ENCODE measurements at places on chromosomes 3 and 15.

GRCh38 chr3:117600112-117600511 is 890.5 kb downstream of the TUSC7 start:
- no peak for DNase-seq

- no peak for DNase-seq
Observed at GRCh38 chr15:89627256-89627970, 27.9 kb downstream of the KIF7 start.

DNA sequence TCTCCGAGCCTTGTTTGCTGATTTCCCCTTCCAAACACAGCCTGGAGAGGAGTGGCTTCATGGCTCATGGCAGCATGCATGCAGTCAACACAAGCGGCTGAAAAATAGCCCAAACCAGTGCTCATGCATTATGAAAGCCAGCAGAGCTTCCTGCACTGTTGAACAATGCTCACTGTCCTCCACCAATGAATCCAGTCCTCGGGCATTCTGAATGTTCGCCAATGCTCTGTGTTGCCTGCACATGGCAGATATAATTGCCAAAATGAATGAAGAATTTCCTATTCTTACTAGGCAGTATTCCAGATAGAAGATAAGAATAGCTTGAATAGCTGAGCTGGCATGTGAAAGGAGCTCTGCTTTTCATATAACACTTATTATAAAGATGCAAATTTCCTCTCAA is 252.7 kb downstream of the ROBO1 start:
- DNase-seq, result no peak

DNA sequence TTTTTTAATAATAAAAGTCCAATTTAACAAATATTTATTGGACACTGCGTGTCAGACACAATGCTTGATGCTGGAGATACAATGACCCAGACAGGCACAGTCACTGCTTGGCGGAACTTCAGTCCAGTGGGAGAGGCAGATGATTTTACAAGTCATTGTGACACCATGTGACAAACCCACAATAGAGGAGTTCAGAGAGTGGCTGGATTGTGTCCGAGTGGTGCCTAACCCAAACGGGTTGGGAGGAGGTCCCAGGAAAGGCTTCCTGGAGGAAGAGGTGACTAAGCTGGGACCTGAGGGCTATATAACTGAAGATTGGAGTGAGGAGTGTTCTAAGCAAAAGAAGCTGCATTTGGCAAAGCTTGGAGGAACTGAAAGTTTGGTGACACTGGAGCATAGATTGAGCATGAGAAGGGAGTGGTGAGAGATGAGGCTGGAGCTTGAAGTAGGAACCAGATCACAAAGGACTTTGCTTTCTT is 41.4 kb downstream of the CRTC3 start:
- DNase-seq, result no peak

DNA sequence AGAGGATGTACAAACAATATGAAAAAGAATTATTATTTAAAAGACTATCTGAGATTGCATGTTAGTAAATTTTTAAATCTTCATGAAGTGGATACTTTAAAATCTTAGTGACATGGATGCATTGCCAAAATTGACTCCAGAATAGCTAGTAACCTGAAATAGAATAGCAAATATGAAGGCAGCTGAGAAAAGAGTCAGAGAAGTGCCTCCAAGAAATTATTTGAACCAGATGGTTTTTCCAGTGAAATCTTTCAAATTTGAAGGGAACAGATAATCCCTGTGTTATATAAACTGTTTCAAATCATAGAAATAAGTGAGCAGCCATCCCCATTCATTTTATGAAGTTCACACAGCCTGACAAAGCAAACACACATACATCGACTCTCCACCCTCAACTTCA is 29.6 kb downstream of the FSIP1 start:
- DNase-seq, result no peak

DNA sequence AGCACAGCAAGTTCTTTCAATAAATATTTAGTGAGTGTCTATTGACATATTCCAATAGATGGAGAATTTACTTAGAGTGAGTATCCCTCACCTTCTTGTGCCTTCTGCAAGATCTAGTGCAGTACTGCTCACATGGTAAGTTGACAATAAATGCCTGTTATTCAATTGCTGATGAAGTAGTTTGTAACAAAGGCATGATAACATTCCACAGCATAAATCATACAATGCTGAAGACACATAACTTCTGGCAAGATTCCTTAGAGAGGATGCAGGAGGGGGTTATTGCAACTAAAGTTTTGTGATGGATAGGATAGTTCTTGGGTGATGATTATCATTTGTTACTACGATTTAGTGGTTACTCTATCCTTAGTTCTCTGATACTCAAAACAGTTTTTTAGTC is 112.2 kb upstream of the RBMS3 start:
- no peak for DNase-seq

DNA sequence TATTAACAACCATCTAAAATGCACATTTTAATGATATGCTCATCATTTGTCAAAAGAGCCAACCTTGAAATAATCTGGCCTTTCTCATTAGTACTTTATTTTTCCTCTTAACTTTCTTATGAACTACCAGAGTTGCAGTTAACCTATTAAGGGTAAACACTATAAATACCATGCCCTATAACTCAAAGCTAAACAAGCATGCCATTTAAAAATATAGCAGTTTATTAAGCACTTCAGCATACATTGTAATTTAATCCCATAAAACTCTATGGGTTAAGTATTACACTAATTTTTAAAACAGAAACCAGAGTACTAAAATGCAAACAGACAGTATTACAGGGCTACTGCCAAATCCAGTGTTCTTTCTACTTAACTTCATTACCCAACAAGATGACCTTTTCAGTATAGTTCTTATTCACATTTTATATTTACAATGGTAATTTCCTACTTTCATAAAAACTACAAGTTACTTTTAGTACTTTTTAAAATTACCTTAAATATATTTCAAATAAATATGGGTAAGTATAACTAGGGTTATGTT is 11.8 kb downstream of the NPTN start:
- DNase-seq, result no peak

GRCh38 chr3:171354049-171354705 is 106.0 kb downstream of the TNIK start:
- DNase-seq, result no peak
